ENCODE measurements at places on chromosomes 7 and 10. TPM values are rescaled to one million over a fixed set of nuclear protein-coding genes. Genes with fewer than 3 reads are reported as not detected.

Gene DIP2C
- 11.4 TPM for total RNA-seq

Gene SLC26A5
- 1.5 TPM for total RNA-seq

GRCh38 chr7:149081914-149082313, 8.6 kb downstream of the ZNF786 start:
- H3K36me3 ChIP-seq, result no peaks in the 10 kb centered on the region
- no peaks in the 10 kb centered on the region for H3K27me3 ChIP-seq
- no peak for DNase-seq
- H3K4me1 ChIP-seq, result no peaks in the 10 kb centered on the region

DNA sequence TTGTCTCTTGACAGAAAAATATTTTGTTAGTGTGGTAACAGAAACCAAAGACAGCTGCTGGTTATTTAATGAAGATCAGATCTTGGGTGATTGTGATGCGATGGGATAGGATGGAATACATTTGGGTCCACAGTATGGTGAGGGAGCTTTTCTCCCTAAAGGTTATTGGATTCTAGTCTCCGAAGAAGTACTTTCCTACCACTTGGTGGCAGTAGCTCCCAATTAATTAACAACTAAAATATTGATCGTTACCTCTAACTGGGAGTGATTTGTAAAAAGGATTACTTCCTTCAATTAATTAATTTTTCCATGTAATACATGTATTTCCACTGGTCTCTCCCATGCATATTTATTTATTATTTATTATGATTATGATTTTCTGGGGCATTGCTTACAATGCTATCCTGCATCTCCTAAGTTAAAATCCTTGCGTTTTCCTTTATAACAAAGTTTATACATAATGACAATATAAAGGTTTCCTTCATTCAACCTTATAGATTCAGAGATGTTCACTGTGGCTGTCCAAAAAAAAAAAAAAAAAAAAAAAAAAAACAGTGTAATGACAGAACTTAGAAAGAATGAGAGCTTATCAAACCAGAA, 25.6 kb downstream of the TMEM196 start:
- no peaks in the 10 kb centered on the region for H3K4me1 ChIP-seq
- H3K4me3 ChIP-seq, result no peak overlapping the region
- no peaks in the 10 kb centered on the region for H3K36me3 ChIP-seq
- H3K27me3 ChIP-seq, result no peaks in the 10 kb centered on the region
- H3K27ac ChIP-seq, result no peak overlapping the region
- peak; percentile 42 for DNase-seq

DNA sequence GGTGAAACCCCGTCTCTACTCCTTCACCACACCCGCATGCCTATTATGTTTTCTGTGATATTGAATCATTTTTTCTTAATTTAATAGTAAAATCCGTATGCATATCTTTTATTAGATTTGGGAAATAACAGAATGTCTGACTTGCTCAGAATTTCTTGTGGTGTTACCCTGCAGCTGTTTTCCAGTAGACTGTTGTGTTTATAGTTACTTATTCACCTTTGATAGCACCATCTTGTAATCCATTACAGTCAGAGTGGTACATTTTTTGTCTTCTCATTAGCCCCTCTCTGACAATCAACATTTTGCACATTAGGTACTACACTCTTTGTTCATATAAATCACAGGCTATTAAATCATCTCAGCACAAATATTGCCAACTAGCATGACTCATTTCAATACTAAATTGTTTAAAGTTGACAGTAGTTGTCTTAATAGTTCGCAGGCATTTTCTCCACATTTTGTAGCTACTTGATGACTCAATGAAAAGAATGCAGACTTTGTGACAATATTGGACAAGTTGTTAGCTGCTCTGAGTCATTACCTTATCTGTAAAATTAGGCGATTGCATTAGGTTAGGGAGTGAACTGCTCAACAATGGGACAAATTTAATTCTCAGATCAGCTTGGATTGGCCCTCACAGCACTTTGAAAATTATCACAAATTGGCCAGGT, 17.8 kb upstream of the SLC16A12 start:
- peaks cover 12% of the 10 kb centered on the region for H3K4me1 ChIP-seq
- no peaks in the 10 kb centered on the region for H3K36me3 ChIP-seq
- no peak for DNase-seq
- H3K27me3 ChIP-seq, result no peaks in the 10 kb centered on the region
- H3K4me3 ChIP-seq, result no peak overlapping the region

DNA sequence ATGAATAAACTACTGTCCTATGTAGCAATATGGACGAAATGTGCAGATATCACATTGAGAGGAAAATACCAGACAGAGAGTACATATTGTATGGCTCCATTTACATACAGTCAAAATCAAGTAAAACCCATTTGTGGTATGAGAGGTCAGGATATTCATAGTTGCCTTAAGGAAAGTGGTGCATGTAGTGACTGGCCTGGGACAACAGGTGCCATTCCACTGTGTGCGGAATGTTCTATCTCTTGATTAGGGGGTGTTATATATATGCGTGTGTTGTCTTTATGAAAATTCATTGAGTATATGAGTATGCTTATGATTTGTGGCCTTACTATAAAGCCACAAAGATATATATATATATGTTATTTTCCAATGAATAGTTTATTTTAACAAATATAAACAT, 964.0 kb downstream of the SORCS3 start:
- no peak overlapping the region for H3K27ac ChIP-seq
- no peak overlapping the region for H3K4me3 ChIP-seq
- H3K27me3 ChIP-seq, result no peaks in the 10 kb centered on the region
- no peak for DNase-seq
- H3K36me3 ChIP-seq, result no peaks in the 10 kb centered on the region

Measured in Caco-2 (cell line).